Stimulated activated CD8-positive, alpha-beta memory T cell treated with anti-CD3 and anti-CD28 coated beads, Interleukin-15, amount 100 ng/mL, for 4 hours (primary cell): ENCODE measurements at places on chromosomes 12 and 14.
A peak's percentile ranks its signal among the peaks of the same experiment; 100 is the strongest.

DNA sequence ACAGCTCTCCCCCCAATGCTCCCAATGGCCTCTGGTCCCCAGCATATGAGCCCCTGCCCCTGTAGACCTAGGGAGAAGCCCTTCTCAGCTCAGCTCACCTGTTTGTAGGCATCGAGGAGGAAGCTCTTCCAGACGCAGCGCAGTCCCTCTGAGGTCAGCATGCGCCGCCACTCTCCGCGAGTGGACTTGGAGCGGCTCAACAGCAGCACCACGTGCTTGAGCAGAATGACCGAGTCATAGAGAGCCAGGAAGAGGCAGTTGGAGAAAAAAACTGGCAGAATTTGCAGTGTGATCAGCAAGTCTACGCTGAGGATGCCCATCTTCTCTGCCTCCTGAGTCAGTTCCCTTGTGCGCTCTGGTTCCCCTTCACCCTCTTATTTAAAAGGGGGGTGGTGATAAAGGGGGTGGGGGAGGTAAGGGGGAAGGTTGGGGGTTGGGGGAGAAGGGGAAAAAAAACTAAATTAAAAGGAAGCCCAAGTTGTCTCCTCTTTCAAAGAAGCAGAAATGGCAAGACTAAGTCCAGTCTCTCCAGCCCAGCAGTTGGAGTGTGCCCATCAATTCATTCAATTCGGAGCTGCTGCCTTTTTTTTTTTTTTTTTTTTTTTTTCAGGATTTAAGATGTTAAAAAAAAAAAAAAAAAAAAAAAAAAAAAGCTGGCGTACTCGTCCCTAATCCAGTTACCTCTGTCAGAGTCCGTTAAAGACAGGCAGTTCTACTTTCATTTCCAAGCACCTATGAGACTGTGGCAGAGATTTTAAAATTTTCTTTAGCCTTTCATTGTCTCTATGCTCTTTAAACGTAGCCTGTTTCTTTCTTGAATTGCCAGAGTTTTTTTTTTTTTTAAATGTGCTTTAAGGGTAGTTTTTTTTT is at the start of gene DIO2:
DIO2 (minus strand) TSS at position 352 of the 870 bp plus-strand sequence; CDS start at position 320, 32 bp downstream.
- no peak for DNase-seq

GRCh38 chr14:64937821-64938193 is 4.7 kb downstream of the GPX2 start:
- DNase-seq, result no peak

- DNase-seq, result no peak
These were observed 298.1 kb downstream of the EGLN3 start for GRCh38 chr14:33652566-33653307.

- DNase-seq, result no peak
These were observed 807 bp upstream of the ZCCHC8 start for GRCh38 chr12:122501489-122501989.

GRCh38 chr12:79549531-79550271 is 141.1 kb downstream of the PAWR start:
- no peak for DNase-seq

- DNase-seq, result no peak
These were observed 11.5 kb downstream of the ALG10 start for GRCh38 chr12:34033628-34034296.

DNA sequence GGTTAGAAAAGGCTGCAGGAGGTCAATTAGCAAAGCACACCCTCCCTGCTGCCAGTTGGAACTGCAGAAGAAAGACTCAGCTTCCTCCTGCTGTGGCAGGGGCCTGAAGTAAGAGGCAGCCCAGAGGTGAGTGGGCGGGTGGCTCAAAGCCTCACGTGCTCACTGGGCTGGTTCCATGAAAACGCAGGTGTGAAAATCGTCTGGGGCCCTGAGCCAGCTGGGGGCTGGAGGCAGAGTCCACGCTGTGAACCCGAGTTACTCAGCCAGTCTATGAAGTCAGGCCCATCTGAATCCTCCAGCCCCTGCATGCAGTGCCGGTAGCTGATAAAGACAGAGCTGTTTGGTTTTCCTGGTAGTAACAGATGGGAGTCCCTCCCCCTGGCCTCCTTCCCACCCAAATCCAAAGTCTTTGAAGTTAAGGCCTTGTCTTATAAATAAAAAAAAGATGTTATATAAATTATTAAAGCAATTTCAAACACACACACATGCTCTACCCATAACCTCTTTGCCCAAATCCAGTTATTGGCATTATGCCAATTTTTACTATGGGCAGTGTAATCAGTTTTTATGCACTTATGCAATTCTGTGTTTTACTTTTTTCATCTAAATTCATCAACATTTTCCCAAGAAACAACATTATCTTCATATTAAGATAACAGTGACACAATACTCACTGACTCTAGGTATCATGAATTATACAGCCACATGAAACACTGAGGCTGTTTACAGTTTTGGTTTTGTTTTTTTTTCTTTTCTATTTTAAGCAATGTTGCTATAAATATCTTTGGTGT is 57.9 kb upstream of the PNMA1 start:
- DNase-seq, result peak; percentile 58

- no peak for DNase-seq
These were observed 417.0 kb upstream of the RGS6 start for GRCh38 chr14:71514941-71515919.

DNA sequence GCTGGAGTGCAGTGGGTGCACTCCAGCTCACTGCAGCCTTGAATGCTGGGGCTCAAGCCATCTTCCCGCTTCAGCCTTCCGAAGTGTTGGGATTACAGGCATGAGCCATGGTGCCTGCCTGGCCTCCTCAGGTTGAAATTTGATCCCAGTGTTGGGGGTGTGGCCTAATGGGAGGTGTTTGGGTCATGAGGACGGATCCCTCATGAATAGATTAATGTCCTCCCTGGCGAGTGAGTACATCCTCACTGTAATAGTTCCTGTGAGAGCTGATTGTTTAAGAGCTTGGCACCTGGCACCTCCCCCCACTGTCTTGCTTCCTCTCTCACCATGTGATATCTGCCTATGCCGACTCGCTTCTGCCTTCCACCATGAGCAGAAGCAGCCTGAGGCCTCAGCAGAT is 84.7 kb downstream of the TSPAN9 start:
- no peak for DNase-seq

DNA sequence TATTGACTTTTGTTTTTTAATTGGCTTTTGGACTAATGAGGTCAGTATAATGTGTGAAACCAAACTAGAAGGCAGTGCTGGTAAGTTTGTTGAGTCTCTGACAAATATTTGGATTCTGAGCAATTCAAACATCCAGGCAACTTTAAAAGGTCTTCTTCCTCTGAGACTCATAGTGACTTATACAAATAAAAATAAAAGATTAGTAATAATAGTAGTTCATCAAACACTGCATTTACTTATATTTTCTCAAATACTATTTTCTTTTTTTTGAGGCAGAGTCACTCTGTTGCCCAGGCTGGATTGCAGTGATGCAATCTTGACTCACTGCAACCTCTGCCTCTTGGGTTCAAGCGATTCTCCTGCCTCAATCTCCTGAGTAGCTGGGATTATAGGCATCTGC is 337.9 kb downstream of the DAD1 start:
- DNase-seq, result no peak

DNA sequence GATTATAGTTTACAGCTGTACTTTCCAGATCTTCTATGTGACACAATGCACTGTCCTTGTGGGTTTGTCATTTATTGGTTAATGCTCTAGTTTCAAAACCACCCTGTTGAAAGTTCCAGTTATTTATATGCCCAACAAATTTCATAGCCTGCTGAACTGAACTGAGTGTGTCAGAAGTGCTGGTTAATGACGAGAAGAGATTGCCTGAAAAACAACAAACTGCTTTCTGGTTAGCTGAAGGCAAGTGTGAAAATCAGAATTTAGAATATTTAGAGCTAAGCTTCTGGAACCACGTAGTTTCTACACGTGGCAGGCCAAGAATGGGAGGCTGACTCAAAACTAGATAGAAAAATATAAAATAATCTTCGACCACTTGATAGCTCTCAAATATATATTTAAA is 19.1 kb upstream of the RIN3 start:
- no peak for DNase-seq

DNA sequence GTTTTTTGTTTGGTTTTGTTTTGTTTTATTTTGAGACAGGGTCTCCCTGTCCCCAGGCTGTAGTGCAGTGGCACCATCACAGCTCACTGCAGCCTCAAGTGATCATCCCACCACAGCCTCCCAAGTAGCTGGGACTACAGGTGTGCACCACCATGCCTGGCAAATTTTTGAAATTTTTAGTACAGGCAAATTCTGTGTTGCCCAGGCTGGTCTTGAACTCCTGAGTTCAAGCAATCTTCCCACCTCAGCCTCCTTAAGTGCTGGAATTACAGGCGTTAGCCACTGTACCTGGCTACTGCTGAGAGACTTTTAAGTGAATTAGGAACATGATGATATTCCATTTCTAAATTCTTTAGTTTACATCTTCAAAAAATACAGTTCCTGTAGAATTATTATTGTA is 2.6 kb downstream of the LYZ start:
- DNase-seq, result no peak

DNA sequence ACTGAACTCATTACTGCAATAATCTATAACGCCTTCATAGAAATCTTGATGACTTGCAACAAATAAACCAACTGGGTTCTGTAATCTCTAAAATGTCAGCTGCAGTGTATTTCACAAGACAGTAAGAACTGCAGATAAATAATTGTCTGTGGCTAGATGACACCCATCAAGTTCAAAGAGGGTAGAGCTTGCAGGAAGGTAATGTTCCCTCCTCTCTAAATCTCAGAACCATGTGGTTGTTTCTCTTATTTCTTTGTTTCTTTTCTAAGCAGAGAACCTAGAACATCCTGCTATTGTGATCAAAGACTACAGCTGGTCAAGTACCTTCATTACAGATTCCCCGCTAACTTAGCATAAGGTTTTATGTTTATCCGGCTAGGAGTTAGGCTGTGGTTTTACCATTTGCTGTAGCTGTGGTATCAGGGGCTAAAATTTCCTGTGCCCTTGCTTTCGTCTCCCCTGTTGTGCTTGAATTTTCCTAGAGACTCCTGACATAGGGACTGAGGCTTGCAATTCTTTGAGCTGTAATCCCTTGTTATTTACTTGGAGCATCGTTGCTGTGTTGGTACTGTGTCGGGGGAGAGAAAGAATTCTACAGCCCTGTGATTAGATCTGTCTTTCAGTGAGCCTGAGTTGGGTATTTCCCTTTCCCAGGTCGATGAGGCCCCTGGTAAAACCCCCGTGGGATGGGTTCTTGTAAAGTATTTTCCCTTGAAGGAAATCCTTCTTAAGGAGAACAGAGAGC is 253.1 kb upstream of the BTG1 start:
- DNase-seq, result no peak

GRCh38 chr14:26191123-26191522 is 406.7 kb downstream of the NOVA1 start:
- DNase-seq, result no peak

DNA sequence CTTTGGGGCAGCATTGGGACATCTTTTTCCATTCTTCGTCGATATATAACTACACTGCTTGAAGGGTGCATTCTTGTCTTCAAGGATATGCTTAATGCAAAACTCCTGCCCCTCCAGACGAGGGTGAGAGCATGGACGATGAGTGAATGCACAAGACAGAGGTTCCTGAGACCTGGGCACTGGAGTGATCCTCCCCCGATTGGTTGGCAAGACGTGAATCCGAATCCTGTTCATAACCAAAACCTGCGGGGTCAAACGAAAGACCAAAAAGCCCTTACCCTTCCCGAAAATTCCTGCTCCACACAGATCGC is 684 bp downstream of the KANSL2 start:
- no peak for DNase-seq

GRCh38 chr12:32305163-32305562 is 94.2 kb upstream of the FGD4 start:
- no peak for DNase-seq

GRCh38 chr14:49769171-49769570 is 1.2 kb downstream of the KLHDC2 start:
- DNase-seq, result no peak

DNA sequence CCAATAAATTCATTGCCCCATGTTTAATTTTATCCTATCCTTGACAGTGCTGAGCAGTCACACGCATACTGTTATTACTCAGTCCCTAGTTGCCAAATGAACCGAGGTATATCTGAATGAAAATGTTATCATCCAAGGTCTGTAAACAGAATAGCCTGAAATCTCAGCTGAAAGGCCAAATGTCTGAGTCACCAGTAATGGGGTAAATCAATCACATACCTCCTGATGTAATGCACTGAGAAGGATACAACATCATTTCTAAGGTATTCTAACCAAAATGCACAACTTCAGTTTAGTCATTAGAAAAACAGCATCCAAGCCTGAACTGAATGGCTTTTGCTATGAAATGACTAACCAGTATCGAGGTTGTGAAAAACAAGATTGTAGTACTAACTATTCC is 228.6 kb downstream of the DPF3 start:
- no peak for DNase-seq

DNA sequence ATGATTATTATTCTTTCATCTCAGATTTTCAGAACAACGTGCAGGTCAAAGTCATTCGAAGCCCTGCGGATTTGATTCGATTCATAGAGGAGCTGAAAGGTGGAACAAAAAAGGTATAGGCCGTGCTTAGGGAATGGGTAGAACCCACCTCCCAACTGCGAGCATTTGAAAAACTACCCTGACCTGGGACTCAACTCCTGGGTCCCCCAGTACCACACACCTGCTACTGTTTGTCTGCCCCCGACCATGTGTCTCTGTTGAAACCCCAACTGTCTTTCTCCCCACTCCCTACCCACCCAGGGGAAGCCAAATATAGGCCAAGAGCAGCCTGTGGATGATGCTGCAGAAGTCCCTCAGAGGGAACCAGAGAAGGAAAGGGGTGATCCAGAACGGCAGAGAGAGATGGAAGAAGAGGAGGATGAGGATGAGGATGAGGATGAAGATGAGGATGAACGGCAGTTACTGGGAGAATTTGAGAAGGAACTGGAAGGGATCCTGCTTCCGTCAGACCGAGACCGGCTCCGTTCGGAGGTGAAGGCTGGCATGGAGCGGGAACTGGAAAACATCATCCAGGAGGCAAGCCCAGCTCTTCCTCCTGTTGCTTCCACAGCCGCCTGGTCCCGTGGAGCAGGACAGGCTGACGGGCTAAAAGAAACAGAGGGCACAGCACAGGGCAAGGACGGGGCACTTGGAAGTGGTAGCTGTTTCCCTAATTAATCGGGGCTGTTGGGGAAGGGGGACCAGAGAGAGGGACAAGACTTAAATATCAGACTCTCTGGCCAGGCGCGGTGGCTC is 20.5 kb downstream of the AGAP2 start:
- no peak for DNase-seq

- DNase-seq, result no peak
These were observed 71.7 kb upstream of the FERMT2 start for GRCh38 chr14:53022593-53022992.

DNA sequence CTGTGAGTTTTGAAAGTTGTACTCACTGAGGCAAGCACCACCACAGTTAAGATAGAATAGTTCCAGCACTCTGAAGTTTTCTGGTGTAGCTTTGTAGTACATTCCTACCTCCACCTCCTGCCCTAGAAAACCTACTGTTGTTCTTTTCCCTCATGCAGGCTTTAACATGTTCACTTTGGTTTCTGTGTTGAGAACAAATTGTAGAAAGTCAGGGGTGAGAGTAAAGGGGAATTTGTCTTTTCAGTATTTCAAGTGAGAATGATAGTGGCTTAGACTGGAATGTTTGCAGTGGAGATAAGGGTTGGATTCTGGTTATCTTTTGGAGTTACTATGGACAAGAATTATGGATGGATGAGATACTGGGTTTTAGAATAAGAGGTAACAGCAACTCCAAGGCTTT is 67.2 kb downstream of the AEBP2 start:
- no peak for DNase-seq

GRCh38 chr12:59389968-59390576 is 205.8 kb upstream of the SLC16A7 start:
- no peak for DNase-seq

GRCh38 chr12:69055280-69055679 is 122.3 kb upstream of the CPM start:
- DNase-seq, result no peak
